ENCODE measurements at places on chromosomes 1 and 21.

GRCh38 chr1:186615332-186615731 is 64.9 kb downstream of the PTGS2 start:
- DNase-seq: no peak

- DNase-seq: no peak
Observed at GRCh38 chr1:163240705-163241104, 38.0 kb upstream of the RGS5 start.

DNA sequence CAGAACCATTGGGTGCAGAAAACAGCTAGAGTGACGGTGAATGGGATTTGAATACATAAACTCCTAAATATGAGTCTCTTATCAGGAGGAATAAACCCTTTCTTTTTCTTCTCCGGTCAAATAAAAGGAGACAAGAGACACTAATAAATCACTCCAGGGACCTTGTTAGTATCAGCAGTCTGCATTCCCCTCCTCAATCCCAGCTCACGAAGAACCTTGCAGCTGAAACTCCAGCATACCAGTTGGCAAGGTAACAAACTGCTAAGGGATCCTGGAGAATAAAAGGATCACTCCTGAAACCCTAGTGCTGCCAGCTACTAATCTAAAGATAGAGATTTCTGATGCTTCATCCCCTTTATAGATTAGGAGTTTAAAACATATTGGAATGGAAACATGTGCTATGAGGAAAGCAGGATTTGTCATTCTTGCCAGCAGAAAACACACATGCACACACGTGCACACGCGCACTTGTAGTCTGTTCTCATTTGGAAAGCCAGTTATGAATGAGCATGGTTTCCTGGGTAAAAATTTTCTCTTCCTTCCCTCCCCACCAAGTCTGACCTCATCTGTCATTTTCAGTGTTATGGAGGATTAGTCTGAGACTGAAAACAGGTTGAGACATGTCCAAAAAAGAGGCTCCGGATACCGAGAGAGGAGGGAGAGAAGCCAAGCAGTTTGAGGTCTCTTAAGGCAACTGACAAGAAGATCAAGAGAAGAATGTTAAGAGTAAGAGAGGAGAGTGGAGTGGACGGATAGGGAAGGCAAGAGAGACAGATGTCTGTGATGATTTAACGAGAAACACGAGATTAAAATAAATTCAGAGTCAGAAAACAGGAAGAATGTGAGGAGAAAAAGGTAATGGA is 10.9 kb downstream of the IER5 start:
- no peak for DNase-seq

GRCh38 chr21:15826147-15826780 is 96.5 kb downstream of the USP25 start:
- DNase-seq: no peak

DNA sequence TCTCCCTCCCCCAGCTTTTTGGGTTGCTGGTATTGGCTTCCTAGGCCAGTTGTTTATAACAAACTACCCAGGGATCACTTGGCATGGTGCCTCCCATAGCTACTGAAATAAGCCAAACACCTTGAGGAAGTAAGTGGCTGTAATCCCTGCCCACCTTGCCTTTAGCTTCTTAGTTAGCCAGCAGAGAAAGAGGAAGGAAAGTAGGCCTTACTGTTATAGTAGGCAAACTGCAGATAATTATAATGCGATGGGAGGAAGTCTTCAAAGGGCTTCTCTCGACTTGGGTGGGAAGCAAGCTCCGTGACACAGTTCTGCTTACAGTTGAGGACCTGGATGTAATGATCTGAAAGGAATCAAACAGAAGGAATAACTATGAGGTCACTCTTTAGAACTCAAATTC is 8.2 kb downstream of the P3H1 start:
- no peak for DNase-seq

GRCh38 chr21:33371366-33371765 is 31.8 kb upstream of the IFNGR2 start:
- no peak for DNase-seq

- DNase-seq: no peak
Observed at GRCh38 chr1:54425152-54425584, 19.0 kb upstream of the SSBP3 start.

All from kidney (tissue), 22 donors.